ENCODE measurements at places on chromosomes 2 and 18.

DNA sequence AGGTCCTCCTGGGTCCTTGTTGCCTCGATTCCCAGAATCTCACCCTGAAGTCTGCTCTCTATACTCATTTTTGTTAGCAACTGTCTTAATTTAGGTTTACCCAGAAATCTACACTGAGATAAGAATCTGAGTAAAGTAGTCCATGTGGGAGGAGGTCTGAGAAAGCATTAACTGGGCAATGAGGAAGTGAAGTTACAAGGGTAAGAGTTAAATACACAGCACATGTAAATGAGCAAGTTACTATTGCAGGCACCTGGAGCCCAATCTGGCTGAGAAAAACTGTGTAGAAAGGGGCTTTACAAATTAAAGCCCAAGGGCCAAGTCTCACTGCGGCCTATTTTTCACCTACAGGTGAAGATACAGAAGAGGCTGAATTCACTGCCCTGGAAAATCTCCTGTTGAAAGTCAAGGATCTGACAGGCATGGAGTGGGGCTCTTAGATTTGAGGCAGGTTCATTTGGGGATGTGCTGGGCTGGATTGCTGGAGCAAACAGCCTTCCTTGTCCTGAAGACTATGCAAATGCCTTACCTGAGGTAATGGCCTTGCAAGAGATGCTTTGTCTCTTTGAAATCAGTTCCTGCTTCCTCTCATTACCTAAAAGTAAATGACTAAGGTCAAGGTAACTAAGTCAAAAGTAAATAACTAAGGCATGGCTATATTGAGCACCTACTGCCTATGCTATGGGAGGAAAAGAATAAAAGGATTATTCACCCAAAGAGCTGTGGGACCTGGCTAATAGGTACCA lies 84.4 kb upstream of the DYNAP start:
- DNase-seq, result no peak

DNA sequence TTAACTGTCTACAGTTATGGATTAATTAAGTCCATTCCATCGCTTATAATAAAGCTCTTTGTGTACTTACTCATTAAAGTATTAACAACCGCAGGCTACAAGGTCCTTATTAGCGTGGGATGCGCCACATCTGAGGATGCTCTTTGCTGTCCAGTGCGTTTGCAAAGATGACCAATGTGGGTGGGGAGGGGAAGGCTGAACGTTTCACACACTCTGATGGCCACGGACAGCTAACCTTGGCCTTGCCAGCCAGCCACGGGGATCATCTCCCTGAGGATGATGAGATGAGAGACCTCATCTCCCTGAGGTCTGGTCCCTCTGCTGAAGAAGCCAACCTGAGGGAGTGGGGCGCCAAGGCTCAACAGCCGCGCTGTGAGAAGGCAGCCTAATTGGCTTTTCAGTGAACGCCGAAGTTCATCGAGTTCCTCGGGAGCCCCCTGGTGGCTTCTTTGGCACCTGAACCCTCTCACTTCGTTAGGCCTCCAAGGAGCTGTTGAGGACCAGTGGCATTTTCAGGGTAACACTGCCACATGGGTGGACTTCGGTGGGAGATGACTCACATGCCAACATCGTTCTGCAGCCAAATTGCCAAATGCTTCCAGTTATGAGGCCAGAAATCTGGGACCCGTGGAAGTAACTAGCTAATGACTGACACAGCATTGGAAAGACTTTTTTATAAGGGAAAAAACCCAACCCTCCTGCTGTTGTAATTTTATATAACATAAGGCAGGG lies 69.3 kb upstream of the SEC11C start:
- DNase-seq, result peak; percentile 73

- no peak for DNase-seq
Measured at GRCh38 chr2:113898081-113898480, 8.2 kb downstream of the ACTR3 start.

- no peak for DNase-seq
Measured at GRCh38 chr2:164910101-164910899, 45.0 kb downstream of the SLC38A11 start.

GRCh38 chr18:60372132-60372531 lies 443 bp downstream of the MC4R start:
- no peak for DNase-seq

DNA sequence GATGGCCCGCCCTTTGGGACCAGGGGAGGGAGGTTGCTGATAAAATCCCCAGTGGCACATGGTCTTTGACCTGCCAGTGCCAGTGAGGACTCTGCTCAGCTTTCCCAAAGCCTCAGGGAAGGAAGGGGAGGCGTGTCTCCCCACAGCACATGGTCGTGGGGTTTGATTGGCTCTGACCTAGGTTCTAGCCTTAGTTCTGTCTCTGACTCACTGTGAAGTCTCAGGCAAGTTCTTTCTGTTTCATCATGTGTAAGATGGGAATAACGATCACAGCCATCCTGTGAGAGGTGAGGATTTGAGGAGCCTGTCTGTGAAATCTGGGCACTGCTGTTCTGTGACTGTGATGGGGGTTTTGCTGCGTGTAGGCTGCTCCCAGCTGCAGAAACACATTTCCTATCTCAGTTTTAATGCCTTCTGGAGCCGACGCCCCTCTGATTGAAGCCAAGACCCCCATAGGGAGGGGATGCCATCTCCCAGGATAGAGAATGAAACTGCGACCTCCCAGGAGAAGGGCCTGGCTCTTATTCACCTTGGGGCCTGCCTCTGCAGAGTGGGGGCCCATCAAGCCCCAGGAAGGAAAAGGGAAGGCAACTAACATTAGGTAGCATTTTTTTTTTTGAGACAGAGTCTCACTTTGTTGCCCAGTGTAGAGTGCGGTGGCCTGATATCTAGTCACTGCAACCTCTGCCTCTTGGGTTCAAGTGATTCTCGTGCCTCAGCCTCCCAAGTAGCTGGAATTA lies 84.0 kb downstream of the DDX1 start:
- no peak for DNase-seq

DNA sequence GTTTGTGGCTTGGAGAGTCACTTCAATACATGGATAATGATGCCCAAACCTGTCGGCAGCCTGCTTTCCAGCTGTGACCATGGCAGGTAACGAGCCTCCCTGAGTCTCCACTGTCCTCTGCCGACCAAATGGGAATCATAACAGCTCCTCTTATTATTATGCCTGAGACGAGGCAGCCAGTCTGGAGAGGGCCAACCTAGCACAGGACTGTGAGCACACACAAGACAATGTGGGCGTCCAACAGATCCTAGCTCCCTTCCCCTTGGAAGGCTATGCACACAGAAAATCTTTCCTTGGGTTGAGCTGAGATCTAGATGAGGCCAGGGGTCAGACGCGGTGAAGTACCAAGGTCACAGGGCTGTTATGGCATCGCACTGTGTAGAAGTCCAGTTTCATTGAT lies 890 bp upstream of the SLC4A3 start:
- DNase-seq, result no peak

- no peak for DNase-seq
Measured at GRCh38 chr2:42964439-42965083, 172.2 kb upstream of the HAAO start.

GRCh38 chr2:67566285-67566684 lies 169.2 kb downstream of the ETAA1 start:
- DNase-seq, result no peak

GRCh38 chr2:21042958-21043743 lies 722 bp downstream of the APOB start:
- peak; percentile 25 for DNase-seq

DNA sequence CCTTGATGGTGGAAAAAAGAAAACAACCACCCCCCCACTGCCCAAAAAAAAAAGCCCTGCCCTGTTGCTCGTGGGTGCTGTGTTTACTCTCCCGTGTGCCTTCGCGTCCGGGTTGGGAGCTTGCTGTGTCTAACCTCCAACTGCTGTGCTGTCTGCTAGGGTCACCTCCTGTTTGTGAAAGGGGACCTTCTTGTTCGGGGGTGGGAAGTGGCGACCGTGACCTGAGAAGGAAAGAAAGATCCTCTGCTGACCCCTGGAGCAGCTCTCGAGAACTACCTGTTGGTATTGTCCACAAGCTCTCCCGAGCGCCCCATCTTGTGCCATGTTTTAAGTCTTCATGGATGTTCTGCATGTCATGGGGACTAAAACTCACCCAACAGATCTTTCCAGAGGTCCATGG lies 28.0 kb downstream of the MAL start:
- no peak for DNase-seq

DNA sequence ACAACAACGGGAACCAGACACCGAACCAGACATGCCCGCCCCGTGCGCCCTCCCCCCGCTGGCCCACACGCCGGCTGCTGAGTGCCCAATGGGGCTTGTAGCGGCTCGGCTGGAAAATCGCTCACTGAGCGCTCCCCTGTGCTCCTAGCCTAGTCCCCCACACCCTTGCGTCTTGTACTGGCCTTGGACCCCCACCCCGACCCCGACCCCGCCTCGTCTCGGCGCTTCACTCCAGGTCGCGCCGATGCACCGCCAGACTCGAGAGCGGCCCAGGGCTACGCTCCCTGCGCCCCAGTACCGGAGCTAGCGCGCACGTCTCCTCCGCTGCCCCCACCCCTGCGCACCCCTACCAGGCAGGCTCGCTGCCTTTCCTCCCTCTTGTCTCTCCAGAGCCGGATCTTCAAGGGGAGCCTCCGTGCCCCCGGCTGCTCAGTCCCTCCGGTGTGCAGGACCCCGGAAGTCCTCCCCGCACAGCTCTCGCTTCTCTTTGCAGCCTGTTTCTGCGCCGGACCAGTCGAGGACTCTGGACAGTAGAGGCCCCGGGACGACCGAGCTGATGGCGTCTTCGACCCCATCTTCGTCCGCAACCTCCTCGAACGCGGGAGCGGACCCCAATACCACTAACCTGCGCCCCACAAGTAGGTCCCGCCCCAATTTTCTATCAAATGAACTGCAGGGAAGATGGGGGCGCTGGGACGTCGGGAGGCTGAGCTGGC lies 1.5 kb downstream of the GAD1 start:
- no peak for DNase-seq

DNA sequence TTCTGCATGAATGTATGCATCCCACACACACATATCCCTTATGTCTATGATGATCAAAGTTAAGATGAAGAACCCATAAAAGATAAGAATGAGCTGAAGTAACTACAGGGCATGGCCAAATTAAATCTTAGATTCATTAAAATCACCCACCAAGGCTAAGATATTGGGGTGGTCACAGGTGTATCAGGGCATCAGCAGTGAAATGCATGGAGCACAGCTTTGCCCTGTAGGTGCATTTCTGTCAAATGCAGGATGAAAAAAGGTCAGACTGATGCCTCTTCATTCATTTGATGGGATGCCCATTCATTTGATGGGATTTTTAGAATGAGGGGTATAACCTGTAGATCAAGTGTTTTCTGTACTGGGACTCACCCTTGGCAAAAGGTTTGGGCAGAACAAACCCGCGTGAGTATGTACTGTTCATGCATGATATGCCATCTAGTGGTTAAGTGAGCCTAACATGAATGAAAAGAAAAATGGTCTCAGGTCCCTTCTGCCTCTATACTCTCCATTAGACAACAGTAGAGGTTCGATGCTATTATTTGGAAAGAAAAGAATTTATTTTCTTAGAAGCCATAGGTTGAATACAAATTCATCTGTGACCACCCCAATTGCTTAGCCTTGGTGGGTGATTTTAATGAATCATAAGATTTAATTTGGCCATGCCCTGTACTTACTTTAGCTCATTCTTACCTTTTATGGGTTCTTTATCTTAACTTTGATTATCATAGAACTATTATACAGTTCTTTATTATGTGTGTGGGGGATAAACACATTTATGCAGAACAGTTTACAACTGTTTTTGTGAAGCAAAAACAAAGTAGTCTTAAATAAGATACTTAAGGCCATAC lies 43.2 kb upstream of the NOSTRIN start:
- no peak for DNase-seq

DNA sequence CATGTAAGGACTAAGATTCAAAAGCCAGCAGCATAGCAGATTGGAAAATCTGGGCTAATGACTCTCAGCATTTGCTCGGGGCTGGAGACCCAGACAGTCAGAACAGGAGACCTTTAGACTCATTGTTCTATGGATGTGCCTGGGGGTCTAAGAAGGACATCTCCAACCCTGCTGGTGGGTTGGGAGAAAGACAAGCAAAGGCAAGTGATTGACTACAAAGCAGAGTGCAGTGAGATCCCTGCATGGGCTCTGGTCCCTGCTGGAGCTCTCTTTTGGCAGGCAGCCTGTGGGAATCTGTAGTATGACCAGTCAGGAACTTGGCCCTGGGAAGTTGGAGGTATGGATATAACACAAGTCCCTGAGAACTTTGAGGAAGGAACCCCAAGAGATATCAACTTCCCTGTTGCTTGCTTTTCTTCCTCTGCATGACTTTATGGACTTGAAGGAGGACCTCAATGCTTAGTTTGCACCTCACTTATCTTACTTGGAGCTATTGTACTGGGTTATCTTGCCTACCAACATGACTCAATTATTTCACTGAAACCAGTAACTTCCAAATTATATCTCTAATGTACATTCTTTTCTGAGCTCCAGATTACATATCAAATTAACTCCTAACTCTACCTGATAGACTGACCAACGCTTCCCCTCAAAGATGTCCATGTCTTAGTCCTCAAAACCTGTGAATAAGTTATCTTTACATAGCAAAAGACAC lies 236.0 kb downstream of the CYRIA start:
- no peak for DNase-seq

DNA sequence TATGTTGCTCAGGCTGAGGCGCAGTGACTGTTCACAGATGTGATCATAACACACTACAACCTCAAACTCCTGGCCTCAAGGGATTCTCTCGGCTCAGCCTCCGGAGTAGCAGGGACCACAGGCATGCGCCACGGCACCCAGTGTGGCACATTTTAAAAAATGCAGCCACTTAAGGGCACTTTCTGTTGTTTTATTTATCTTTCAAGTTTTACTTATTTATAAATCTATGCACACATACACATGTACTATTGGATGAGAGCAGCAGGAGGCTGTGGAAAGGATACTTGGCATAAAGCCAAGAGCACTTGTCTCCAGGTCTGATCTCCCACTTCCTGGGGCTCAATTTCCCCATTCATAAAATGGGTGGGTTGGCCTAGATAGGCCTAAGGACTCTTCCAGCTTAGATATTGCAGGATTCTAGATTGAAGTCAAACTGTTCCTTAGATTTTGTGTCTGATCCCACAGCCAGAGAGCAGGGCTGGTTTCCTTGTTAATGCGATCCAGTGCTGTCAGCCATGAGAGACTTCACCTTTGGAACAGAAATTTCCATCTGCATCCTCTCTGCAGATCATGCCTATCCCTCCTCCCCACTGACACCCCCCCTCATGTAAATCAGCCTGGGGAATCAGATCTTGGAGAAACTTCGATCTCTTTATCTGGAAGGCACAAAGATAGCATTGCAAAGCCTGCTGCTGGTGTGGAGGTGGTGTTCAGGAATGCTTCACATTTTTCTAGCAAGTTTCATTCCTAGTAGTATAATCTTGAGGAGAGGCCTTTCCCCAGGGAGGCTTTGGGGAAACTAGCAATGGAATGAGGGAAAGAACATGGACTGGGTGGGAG lies 24.7 kb downstream of the PCBP1 start:
- DNase-seq, result no peak

GRCh38 chr2:121810959-121811853 lies 55.8 kb downstream of the TSN start:
- no peak for DNase-seq

GRCh38 chr18:58287353-58288274 lies 243.6 kb downstream of the NEDD4L start:
- no peak for DNase-seq

DNA sequence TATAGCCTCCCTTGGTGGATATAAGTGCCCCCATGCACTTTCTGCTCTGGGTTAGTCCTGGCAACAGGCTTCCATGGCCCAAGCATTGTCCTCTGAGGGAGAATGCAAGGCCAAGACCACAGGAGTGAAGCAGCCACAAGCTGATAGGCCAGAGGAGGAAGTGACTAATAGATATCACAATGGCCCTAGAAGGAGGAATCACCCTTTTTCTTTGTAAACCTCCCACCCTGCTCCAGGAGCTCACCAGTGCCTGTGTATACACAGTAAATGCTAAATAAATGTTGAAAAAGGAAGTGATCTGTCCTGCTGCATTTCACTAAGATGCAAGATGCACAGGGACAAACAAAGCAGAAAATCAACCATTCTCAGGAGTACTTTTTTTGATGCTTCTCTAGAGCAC lies 49.7 kb upstream of the ABCA12 start:
- no peak for DNase-seq

Measured in stimulated activated CD4-positive, alpha-beta T cell treated with anti-CD3 and anti-CD28 coated beads, Interleukin-1b, Interleukin-23, amount 100 ng/mL, for 24 hours (primary cell).